ENCODE measurements at places on chromosomes 5 and 9.
A peak's percentile ranks its signal among the peaks of the same experiment; 100 is the strongest.

GRCh38 chr9:92965759-92966517, 18.6 kb downstream of the FGD3 start:
- DNase-seq = no peak

GRCh38 chr5:157710882-157711281, 20.3 kb upstream of the THG1L start:
- DNase-seq = peak; percentile 90

DNA sequence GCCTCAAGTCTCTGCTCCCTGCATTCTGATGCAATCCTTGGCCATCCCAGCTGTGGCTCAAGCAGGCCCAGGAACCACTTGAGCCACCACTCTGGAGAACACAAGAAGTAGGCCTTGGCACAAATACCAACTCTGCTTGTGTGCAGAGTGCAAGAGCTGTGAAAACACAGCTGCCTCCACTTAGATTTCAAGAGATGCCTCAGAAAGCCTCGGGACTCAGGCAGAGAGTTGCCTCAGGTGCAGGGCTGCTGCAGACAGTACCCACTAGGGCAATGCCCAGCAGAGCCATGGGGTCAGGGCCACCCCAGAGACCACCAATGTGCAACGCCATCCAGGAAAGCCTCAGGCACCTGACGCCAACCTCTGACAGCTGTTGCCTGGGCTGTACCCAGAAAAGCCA, 82.4 kb downstream of the FREM1 start:
- no peak for DNase-seq

DNA sequence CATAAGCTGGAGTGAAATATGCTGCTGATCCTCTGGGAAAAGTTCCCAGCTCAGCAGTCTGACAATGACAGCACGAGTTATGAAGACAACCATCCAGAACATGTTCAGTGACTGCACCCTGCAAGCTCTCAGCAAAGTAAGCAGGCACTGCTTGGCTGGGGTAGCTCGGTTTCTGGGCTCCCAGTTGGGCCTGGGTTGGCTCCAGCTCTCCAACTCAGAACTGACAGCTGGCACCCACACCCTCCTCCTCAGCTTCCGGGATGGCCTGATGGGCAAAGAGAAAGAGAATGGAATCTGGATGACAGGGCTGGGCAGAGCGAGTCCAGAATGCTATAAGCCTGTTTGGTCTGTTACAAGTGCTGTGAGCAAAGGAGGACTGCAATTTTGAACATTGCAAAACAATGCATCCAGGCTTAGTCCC, 185.0 kb downstream of the CSNK1G3 start:
- DNase-seq = peak; percentile 80

DNA sequence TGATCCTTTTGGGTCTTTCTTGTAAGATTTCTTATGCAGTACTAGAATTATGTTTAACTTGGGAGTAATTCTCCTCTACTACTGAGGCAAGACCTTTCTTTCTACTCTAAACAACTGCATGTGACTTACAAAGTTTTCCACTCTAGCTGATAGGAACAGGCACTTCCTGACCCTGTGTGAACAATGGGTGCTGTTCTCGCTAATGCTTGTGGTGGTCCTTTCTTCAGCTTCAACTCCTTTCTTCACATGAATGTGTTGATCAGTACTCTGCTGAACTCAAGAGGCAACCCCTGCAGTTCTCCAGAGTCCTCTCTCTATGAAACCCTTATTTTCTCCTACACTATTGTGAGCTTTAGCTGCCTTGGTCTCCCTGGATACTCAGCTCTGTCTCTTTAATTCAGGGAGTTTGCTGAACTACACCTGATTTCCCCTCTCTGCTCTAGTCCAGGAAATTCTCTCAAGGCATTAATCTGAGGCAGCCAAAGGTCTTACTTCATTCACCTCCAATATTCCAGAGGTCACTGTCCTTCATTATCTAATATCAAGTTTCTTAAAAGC, 484.6 kb upstream of the PIK3R1 start:
- DNase-seq = no peak

- peak; percentile 26 for DNase-seq
These were observed 4.9 kb downstream of the TSPAN17 start for GRCh38 chr5:176652136-176652535.

DNA sequence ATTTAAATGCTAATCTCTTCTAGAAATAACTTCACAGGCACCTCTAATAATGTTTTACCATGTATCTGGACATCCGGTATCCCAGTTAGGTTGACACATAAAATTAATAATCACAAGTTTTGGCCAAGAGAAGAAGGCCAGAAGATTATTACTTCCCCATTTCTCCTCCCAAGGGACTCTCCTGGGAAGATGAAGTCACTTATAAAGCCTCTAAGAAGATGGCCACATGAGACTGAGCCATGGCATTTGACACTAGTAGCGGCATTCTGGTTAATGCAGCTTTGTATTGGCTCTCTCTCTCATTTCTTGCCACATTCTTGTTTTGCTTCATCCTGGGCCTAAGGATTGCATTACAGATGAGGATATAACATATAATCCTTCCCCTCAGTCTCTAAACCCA, 34.5 kb upstream of the RASA1 start:
- no peak for DNase-seq

DNA sequence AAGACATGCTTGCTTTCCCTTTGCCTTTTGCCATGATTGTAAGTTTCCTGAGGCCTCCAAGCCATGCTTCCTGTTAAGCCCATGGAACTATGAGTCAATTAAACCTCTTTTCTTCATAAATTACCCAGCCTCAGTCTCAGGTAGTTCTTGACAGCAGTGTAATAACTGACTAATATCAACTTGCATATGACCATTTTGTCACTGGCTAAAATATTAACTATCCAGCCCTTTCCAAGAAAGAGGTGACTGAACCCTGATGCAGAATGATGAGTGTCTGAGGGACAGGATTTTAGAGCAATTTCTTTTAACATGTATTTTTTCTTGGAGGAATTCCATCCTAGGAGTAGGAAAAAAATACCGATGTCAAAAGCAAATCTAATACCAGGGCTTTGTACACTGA, 266.1 kb downstream of the SEMA5A start:
- no peak for DNase-seq

- DNase-seq = peak; percentile 45
These were observed 121.5 kb downstream of the CAMK4 start for GRCh38 chr5:111345731-111346130.

- peak; percentile 65 for DNase-seq
These were observed 127.6 kb upstream of the NMUR2 start for GRCh38 chr5:152532714-152533113.

DNA sequence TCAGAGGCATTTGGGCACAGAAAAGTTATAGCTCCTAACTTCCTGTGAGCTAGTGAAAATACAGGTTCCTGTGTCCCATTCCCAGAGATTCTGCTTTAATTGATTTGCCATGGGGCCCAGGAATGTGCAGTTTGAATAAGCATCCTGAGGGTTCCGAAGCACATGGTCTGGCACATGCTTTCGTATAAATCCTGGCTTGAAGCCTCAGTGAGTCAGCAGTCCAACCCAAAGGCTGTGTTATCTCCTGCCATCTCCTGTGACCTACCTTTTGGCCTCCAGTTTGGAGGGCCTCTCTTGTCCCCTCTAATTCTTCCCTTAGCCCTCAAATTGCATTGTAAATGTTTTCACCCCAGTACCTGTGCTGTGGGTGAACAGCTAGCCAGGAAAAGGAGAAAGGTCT, 183.8 kb downstream of the NR3C1 start:
- DNase-seq = peak; percentile 38

GRCh38 chr9:73080110-73080694, 71.5 kb upstream of the ANXA1 start:
- no peak for DNase-seq

- peak; percentile 54 for DNase-seq
These were observed at the start of gene FGD3 for GRCh38 chr9:92947268-92948037. TSS of gene FGD3 (plus strand) at chr9:92947523. CDS start at chr9:92976257, 28,734 bp downstream.

- no peak for DNase-seq
These were observed 133.9 kb downstream of the PBX3 start for GRCh38 chr9:125881042-125881441.

GRCh38 chr5:73764996-73765395, 139.0 kb downstream of the ARHGEF28 start:
- no peak for DNase-seq

GRCh38 chr5:135010502-135011354, 23.3 kb downstream of the PITX1 start:
- DNase-seq = no peak

DNA sequence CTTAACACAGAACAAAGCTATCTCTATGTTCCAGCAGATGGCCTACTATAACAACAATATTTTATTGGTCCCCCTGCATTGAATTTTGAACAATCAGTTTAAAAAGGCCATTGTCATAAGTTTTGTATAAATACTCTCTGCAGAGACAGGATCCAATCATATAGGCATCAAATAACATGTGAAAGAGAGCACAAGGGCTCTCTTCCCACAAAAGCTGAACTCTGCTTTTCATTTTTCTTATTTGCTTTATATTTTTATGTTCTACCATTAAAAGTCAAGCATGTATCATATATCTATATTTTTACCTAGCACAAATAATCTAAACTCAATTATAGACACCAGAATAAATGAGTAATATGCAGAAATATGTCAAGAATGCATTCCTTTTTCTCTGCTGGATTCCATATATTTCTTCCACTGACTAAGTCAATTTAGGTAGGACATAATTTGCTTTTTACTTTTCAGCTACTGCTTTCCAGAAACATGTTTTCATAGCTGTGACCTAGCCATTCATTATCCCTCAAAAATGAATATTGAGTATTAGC, 143.6 kb downstream of the CDH9 start:
- DNase-seq = no peak

DNA sequence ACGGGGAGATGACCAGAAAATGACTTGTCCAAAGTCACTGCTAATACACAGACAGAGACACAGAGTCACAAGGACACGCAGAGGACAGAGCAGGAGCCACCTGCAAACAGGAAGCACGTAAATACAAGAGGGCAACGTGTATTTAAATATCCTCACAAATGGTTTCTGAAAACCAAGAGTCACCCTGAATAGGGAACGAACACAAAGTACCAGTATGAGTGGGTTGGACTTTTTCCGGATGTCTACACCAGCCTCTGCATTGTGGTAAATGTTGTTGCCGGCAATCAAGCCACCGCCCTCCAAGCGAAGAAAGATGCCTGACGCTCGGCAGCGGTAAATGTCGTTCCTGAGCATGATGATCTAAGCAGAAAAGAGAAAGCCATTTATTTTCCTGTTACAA, 44.5 kb downstream of the FBXO10 start:
- no peak for DNase-seq

DNA sequence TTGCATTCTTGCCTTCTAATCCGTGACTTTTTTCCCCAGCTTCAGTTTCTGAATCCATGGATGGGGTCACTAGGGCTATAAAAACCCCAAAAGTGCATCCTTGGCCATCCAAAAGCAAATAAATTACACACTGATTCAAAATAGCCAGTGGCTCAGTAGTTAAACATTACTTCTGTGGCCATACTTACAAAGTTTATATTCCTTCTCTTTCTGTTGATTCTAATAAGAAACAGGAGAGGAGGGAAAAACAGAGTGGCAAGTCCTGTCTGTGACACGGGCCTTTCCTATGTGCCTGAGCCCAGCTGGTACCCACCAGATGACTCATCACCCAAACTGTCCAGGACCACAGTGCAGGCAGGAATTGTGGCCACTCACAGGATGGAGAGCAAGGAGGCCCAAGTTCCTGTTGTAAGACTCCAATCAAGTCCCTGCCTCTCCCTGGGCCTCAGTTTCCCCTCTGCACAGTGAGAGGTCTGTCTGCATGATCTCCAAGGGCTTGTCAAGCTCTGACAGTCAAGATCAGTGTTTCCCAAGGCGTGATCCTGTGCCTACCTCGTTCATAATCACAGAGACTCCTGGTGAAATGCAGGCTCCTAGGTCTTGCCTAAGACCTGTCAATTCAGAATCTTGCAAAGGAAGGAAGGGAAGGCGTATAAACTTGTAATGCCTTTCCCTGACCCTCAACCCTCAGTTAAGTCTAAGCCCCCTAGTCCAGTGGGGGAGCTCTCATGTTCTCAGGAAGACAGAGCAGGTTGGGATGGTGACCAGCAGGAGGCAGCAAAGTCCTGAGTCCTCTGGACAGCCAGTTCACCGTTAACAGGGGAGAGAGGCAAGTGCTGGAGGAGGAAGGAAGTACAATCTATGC, 29.5 kb downstream of the TNIP1 start:
- peak; percentile 81 for DNase-seq

DNA sequence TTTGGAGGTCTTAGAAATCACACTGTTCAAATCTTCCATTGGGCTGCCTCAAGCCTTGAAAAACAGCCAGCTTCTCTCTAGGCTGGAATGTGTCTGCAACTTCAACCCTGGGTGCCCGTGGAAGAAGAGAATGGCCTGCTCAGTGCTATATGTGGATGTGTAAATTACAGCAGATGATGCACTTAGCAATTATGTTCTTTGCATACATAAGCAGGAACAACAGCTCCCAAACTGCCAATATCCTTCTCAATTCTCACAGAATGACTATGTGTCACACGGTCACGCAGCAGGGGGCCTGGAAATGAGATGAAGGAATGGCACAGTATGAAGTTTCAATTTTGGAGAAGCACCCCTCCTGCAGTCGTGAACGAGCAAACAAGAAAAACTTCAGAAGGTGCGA, 175.2 kb upstream of the SMARCA2 start:
- no peak for DNase-seq

DNA sequence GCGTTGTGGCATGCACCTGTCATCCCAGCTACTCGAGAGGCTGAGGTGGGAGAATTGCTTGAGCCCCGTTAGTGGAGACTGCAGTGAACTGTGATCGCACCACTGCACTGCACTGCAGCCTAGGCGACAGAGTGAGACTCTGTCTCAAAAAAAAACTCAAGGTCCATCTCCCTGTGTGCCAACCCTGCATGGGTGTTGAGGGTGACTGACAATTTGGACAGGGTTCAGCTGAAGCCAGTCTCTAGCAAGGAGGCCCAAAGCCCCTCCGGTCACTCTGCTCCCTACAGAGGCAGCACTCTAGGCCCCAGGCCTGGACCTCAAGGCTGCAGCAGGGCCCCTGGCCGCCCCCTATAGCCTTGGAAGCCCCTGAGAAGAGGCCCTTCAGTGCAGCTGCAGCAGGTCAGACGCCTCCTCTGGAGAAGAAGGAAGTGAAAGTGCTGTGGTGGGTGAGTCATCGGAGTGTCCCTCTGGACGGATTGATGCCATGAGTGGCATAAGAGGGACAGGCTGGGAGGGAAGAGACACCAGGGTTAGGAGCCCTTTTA, 39.2 kb upstream of the NEK6 start:
- peak; percentile 78 for DNase-seq

DNA sequence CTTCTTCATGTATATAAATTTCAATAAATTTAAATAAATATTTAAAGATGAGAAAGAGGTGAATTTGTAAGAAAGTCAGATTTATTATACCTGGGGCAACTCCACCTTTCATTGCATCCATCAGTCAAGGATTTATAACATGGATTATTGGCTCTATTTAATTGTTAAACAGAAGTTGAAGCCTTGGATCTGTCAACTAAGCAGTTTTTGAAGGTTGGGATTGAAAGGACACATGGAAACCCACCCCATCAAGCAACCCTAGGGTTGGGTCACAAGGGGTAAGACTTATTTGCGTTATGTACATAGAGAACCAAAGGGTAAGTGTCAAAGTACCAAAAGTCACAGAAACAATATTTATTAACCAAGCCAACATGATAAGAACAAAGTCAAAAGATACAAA, 342.5 kb downstream of the ELAVL2 start:
- DNase-seq = no peak

- peak; percentile 95 for DNase-seq
These were observed at the start of gene RANBP6 for GRCh38 chr9:6015278-6016157. TSS of gene RANBP6 (minus strand) at chr9:6015624. CDS start at chr9:6015607, 17 bp downstream.

Data from GM23248 (cell line).